ENCODE measurements at places on chromosomes 2 and 18.

GRCh38 chr2:1489486-1489885 is 76.2 kb downstream of the TPO start:
- DNase-seq, result no peak

DNA sequence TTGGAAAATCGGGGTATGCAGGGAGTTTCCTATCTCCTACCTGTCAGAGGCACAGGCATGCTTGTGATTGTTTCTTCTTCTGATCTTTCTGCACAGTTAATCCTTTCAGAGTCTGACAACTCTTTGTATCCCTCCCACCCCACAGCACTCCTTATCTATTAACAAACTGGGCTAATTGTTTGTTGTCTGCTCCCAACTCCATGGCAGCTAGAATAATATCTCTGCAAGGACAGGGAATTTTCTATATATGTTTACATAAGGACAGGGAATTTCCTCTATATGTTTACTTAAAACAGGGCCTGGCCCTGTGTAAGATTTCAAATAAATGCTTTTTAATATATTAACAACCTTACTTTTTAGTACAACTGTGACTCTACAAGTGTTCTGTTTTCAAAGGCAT is 36.0 kb upstream of the VRK2 start:
- no peak for DNase-seq

- DNase-seq, result peak; percentile 65
Measured at GRCh38 chr18:48514786-48515185, 24.0 kb upstream of the CTIF start.

DNA sequence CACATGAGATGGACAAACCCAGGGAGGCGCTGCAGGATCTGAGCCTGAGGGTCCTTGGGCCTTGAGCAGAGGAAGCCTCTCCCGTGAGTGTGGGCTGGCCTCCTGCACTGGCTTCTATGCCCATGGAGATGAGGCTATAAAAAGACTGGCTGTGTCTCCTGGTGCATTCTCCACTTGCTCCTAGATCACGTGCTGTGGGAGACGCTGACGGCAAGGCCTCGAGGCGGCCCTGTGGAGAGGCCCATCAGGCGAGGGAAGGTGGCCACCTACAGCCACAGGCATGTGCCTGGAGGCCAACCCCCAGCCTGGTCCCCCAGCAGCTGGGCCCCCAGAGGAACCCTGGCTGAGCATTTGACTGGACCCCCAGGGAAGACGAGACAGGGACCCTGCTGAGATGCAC is 198.9 kb downstream of the TWIST2 start:
- no peak for DNase-seq

- DNase-seq, result peak; percentile 36
Measured at GRCh38 chr2:133641942-133642725, 73.9 kb upstream of the NCKAP5 start.

DNA sequence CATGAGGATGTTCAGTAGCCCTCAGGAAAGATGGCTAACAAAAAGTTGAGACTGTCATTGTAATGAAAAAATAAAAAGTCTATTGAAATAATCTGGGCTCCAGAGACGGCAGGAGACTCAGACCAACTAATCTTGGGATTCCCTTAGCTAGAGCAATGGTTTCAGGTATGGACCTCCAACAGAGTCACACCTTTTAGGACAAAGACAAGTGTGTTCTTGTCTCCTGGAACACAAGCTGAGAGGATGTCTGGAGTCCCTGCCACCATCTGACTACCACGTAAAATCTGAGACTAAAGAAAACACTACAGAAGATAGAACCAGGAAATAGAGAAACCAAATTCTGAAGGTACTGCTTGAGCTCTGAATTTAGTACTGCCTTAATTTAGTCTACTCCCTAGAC is 103.3 kb upstream of the RBBP8 start:
- no peak for DNase-seq

GRCh38 chr18:12998332-12999060 is 7.3 kb downstream of the CEP192 start:
- no peak for DNase-seq

- no peak for DNase-seq
Measured at GRCh38 chr2:205811387-205811786, 129.1 kb downstream of the NRP2 start.

DNA sequence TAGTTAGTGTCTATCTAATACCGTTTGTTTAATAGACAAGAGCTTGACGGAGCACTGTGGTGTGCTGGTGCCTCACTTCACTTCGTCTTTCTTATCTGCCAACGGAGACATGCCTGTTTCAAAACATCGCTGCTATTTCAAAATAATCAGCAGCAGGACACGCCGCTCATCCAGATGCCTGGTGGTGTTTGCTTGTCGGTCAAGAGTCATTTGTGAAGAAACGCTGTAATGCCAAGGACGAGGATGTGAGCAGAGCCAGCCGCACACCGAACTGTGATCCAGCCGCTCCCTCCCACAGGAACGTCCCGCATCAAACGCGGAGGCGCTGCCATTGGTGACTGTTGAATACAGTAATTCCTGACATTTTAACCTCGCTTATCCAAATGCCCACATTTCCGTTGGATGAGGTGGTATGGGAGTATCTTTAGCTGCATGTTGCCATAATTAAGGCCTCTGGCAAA is 432.4 kb downstream of the FBXO15 start:
- no peak for DNase-seq

DNA sequence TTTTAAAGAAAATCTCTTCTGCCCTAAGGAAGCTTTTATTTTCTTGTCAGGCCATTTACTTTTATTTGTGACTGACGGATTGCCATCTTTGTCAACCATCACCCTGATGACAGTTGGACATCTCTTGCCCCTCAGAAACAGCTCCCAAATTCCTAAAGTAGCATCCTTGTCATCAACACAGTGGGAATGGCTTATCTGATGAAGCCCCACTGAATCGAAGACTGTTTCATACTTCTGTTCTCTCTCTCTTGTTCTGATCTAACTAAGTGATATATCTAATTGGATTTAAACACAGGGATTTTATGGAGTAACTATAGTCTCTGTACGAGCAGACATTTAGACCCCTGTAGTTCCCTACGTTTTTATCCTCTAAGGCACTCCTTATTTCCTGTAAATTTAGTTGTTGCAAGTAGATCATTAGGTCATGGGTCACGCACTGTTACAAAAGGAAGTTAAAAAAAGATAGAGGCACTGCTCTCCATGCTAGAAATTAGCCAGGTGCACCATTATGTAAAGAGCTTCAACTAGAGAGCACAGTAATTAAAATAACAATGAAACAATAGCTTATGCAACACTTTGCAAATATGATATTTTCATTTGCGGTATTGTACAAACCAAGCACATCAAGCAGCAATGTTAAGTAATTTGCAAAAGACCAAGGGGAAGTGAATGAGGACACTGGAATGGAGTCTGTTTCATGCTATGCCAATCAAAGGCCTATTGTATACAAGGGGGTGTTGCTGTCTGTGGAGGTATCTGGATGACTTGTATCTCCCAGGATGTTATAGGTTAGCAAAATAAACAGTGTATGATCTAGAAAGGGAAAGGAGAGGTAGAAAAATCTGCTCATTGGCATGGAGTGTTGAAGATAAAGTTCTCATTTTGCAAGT is 284.7 kb downstream of the LRRTM1 start:
- no peak for DNase-seq

DNA sequence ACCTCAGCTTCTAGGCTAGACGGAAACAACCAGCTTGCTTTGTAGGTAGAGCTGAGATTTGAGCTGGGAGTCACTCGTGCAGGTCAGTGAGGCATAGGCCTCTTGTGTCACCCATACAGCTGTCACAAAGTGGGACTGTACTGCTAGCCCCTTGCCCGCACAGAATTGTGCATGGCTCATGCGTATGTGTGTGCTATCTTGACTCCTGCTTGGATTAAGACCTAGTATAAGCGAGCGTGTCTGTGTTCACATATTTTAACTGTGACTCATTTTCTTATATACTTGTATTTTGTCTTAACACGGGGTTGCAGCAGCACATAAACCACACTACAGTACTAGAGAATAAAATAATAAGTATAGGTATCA is 20.1 kb downstream of the CEP68 start:
- DNase-seq, result no peak

DNA sequence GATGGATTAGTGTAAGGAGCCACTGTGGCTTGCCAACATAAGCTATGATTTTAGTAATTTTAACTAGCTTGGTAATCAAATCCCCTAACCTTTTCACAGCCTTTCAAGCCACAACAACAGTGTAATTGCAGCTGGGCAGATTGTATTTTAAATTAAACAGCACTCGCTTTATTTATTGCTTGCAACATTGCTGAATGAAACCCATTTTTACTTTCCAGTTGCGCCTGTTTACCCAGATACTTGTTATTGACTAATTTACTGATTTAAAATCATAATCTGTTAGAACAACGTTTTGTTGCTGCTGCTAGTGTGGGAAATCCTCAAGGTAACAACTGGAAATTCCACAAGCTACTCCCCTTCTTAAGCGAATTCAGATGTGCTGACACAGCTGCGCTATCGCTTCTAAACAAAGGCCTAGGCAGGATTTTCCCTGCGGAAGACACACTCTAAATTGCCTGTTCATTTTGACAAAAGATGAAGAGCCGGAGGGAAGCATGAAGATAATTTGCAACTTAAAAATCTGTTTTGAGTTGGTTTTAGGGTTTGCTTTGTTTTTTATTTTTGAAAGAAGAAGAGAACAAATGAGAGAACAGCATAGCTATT is 283.9 kb downstream of the ALPK2 start:
- no peak for DNase-seq

GRCh38 chr18:68314403-68314802 is 400.5 kb downstream of the TMX3 start:
- no peak for DNase-seq

- DNase-seq, result no peak
Measured at GRCh38 chr2:187573722-187574121, 19.5 kb upstream of the TFPI start.

GRCh38 chr2:200077210-200077650 is 121.8 kb downstream of the MAIP1 start:
- DNase-seq, result no peak

DNA sequence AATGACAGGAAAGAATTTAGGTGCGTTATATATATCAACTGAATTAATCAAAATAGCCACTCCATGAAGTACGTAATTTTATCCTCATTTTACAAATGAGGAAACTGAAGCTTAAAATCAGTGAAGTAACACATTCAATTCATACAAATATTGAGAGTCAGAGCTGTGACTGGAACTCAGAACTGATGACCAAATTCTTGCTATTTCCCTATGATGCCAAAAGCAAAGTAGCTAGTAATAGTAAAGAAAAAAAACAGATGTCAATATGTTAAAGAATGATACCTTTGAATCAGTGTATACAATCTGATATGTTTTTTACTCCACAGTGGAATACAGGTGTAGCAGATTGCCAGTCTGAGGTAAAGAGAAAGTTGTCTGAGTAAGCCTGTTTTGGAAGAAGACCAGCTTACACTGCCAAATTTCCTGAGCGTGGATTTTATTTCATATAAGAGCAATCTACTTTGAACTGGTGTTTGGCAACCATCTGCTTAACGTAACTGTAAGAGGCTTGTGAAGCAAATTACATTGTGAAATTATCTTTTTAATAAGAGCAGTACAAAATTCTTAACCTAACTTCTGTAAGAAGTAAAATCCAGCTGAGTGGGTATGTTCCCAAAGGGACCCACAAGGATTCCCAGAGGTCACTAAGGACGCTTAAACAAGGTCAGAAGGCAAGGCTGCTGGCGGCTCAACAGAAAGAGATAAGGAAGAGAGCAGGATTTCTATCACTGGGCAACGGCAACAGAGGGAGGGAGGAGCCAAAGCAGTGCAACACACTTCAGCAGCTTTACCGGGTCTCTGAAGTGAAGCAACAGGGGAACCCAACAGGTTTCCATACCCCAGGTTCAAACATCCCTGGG is 85.6 kb downstream of the IKZF2 start:
- no peak for DNase-seq

GRCh38 chr2:233818639-233819621 is 35.4 kb downstream of the HJURP start:
- no peak for DNase-seq

DNA sequence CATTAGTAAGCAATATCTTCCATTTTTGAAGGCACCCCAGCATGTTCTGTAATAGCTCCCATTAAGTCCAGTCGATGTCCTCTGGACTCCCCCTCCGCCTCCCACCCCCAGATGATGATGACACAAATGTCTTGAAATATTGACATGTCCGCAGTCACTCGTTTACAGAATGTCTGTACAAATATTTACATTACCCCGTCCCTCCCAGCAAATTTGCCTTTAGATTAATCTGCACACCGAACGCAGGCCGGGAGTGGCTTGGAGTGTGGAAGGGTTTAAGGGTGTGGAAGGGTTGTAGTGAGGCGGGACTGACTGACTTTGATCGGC is 853 bp upstream of the OSBPL6 start:
- no peak for DNase-seq

- DNase-seq, result no peak
Measured at GRCh38 chr18:28584731-28585130, 407.8 kb upstream of the CDH2 start.

DNA sequence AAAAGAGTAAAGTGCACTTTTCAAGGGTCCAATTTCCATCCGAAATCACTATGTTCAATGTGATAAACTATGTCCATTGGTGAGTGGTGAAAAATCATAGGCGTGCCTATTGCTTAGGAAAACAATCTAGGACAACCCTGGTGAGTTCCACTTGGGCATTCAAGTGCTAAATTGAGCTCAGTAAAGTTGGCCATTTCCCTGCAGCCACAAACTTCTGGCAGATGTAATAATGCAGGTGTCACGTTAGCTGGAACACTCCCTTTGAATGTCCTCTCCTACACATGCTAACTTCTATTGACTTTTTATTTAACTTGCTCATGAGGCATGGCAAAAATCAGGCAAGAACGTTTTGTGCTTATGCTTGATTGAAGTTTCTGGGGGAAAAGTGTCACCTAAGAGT is 67.1 kb downstream of the CPS1 start:
- DNase-seq, result no peak

DNA sequence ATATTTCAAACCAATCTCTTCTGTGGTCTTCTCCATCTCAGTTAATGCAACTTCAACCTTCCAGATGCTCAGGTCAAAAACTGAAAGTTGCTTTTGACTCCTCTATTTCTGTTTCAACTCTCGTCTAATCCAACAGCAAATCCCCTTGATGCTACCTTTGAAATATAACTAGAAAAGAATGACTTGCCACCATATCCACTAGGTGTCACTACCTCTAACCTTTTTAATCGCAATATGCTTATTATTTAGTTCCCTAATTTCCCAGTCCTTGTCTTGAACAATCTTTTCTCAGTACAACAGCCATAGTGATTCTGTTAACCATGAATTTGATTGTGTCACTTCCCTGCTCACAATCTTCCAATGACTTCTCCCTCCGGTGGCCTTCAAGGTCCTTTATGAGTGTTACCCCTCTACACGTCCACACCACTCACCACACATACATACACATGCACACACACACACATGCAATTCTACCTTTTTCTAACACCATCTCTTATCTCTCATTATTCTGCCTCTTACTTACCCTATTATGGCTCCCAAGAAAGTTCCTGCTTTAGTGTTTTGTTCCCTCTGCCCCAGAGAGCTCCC is 245.5 kb upstream of the KCNJ3 start:
- no peak for DNase-seq

Data from putamen (tissue), 1 donor.